CMK (cell line): ENCODE measurements at places on chromosomes 11 and 22.

GRCh38 chr11:87038235-87038977, 672 bp downstream of the TMEM135 start:
- DNase-seq: no peak

DNA sequence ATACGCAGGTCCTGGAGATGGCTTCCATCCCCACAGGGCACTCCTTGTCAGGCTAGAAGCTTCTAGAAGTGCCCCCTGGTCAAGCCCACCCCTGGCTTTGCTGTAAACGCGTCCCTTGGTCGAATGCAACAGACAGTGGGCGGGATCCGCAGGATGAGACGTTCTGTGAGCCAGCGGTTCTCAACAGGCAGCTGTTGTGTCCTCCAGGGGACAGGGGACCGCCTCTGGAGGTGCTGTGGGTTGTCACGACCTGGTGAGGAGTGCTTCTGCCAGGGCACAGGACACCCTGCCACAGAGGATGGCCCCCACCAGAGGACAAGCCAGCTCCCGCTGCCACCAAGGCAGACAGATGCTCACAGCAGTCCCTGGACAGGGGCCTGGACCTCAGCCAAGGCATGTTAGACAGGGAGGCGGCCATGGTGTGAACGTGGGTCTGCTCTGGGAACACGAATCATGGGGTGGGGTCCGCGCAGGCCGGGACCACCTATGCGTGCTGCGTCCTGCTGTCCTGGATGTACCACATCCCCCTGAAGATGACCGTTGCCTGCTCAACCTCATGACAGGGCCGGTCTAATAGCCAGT, 11.7 kb downstream of the CRELD2 start:
- DNase-seq: no peak

- no peak for DNase-seq
These were observed 50.3 kb downstream of the TBC1D22A start for GRCh38 chr22:46812788-46813187.

- DNase-seq: no peak
These were observed 34.7 kb downstream of the CHRDL2 start for GRCh38 chr11:74696500-74696899.

DNA sequence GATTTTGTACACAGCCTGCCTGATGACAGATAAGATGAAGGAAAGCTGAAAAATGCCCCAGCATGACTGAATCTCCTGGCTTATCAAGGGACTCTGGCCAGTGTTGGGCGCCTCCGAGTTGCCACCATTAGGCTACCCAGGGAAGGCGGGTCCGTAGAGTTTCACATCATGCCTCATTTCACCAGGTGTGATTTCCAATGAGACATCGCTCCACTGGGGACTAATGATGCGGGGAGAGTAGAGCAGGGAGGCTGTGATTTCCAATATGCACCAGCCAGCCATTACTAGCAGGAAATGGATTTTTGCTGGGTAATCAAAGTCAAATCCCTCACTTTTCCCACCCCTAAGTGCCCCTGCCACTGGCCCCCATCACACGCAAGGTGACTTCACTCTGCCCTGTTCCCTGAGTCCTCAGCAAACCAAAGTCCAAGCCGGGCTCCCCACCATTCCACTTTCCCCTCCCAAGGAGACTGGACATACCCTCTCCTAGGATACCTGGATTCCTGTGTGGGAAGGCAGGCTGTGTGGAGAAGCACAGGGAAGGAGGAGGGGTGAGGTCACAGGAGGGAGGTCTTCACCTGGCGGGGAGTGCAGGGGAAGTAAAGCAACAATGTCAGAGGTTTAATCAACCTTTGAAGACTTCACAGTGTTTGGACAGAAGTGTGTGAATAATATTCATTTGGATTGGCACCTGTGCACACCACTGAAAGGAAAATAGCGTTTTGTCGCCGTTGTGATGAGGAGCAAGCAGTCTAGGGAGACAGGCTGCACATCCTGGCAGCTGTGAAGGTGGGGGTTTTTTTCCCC, 613.3 kb upstream of the CADM1 start:
- no peak for DNase-seq

DNA sequence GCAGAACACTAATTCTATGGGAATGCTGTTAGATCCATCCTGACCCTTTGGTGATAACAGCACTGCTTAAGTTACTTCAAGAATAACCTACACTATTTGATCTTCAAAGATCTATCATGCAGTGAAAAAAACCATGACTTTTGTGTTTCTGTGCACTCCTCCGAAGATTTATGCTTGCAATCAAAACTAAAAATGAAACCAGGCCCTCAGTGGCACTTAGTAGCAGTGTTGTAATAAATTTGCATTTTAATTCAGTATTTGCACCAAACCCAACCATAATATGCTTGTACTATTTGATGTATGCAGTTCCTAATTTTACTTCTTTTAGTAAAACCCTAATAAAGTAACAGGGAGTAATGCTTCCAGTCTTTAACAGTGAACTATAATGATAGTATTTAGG, 130.7 kb downstream of the SOX6 start:
- no peak for DNase-seq

DNA sequence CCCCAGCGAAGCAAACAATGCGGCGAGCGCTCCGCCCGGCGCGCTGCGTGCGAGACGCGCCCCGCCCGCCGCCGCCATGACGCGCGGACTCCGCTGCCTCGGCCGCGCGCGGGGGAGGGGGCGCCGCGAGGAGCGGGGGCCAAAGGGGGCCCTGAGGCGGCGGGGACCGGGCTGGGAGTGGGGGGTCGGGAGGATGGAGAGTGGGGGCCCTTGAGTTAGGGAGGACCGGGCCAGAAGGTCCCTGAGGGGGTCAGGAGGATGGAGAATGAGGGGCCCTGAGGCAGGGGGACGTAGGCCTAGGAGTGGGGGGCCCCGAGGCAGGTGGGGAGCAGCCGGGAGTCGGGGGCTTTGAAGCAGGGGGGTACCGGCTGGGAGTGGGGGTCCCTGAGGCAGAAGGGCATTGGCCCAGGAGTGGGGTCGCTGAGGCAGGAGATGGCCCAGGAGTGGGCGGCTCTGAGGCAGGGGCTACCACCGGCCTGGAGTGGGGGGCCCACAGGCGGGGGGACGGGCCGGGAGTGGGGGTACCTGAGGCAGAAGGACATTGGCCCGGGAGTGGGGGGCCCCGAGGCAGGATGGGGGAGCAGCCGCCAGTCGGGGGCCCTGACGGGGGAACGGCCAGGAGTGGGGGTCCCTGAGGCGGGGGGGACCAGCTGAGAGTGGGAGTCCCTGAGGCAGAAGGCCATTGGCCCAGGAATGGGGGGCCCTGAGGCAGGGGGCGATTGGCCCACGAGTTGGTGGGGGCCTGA, at the start of gene BRD1:
TSS of gene BRD1 (minus strand) at position 21 of the 746 bp plus-strand sequence. CDS start 3,556 bp downstream, outside the sequence.
- no peak for DNase-seq

DNA sequence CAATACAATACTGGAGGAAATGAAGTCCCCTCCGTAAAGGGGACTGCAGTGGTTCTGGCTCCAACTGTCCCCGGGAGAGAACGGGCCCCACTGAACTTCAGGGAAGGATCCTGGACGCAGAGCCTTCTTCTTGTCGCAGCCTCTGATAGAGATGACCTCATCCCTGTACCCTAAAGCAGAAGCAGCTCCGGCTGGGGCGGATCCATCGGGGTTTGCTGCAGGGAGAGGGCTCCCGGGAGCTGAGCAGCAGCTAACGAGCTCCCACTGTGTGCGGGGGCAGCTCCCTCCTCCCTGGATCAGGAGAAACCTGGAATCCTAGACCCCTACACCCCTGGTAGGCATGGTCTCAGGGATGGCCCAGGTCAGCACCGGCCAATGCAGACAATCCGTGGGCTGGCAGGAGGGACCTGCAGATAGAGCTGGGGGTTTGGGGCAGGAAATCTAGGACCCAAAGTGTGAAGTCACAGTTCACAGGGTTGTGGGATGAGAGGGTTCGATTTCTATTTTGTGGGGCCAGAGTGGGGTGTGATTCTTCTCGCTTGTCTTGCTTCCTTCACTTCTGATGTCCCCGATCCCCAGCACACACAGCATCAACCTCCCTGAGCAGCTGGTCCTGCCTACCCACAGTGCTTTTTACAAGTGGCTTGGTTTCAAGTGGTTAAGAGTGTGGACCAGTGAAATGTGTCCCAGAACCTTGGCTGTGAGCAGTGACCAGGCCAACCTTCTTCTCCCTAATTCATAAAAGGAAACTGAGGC, 12.9 kb downstream of the KIAA0930 start:
- no peak for DNase-seq

DNA sequence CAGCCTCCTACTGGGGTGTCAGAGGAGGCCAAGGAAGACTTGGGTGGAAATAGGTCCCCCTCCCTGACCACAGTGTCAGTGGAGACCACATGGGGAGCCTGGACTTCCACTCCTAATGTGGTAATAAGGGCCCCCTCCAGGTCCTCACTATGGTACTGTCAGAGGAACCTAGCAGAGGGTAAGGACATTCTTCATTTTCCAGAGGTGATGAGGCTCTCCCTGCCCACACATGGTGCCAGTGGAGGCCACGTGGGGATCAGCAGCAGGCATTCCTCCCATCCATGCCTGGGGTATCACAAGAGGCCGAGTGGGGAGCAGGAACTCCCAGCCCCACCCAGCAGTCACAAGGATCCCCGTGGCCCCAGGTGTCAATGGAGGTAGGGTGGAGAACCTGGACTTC, 6.5 kb upstream of the CLDN5 start:
- no peak for DNase-seq

GRCh38 chr11:78635814-78636506, 61.3 kb upstream of the NARS2 start:
- no peak for DNase-seq

DNA sequence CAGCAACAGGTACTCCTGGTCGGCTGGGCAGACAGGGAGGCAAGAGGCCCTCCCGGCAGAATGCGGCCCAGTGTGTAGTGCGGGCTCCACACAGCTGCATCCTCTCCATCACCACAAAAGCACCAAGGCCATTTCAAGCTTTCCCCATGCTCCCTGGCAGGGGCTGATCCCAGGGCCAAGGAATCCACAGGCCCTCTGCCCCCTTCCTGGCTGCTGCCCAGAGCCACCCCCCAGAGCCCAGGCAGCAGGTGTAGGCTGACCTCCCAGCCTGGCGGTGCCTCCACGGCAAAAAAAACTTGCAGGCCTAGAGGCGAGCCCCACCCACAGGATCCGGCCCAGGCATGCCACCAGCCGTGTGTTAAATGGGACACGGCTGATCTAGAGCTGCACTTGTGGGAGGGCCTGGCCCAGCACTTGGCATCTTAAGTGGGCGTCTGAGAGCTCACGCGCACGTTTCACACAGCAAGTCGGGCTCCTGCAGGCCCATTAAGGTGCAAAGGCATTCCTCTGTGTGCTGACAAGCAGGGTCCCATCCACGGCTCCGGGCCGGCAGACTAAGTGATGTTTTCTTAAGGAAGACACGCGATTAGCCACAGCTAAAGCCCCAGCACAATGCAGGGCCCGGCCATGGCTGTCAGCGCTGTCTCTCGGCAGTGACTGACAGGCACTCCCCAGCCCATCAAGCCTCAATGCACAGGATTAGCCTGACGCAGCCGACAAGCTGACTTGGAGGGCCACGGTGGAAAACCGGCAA, 19.8 kb upstream of the GNB1L start:
- DNase-seq: no peak
